Heart left ventricle (tissue), 16 donors: ENCODE measurements at places on chromosomes 12 and 14.

- no peak for DNase-seq
Measured at GRCh38 chr12:116821291-116821690, 60.0 kb downstream of the HRK start.

- DNase-seq: no peak
Measured at GRCh38 chr14:88129306-88130056, 124.5 kb downstream of the GPR65 start.

- no peak for DNase-seq
Measured at GRCh38 chr12:24881227-24881626, 67.7 kb downstream of the BCAT1 start.

DNA sequence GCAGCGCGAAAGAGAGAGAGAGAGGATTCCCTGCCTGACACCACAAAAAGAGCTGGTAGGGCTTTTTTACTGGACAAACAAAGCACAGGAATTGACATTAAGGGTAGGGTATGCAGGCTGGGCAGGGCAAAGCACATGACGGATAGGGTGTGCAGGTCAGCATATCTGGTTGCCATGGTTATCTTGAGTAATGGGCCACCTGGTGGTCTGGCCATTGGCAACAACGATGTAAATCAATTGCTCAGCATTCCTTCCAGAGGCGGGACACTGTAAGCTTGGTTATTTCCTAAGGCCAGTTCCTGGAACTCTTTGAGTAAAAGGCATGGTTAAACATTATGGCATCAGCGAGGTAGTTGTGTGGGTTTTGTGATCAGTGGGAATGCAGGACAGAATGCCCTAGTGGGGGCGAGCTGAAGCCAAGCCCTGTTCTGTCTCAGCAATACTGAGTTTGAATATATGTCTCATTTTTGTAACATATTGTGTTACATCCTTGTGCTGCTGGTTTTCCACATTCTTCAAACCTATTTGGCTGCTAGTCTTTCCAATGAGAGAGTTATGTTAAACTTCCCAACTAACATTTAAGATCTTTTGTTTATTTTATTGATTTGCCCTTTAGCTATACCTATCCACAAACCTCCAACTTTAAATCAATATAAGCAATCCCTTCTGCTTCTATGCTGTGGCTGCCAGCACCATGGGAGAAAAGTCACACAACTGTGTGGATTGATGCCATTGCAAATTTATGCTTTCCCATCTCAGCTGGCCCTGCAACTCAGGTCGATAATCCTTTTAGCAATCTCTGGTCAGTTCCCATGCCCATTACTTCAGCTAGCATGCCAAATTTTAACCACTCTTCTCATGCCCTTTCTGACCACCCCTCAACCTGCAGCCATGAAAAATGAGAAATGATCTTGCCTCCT is 396.7 kb upstream of the PDE3A start:
- no peak for DNase-seq

GRCh38 chr12:22653791-22654190 is 28.8 kb downstream of the ETNK1 start:
- no peak for DNase-seq

- no peak for DNase-seq
Measured at GRCh38 chr14:28773861-28774691, 7.5 kb downstream of the FOXG1 start.

GRCh38 chr14:105526776-105527380 is 495 bp downstream of the TMEM121 start:
- no peak for DNase-seq

- no peak for DNase-seq
Measured at GRCh38 chr12:24705741-24706358, 243.1 kb downstream of the BCAT1 start.

- peak; percentile 27 for DNase-seq
Measured at GRCh38 chr14:80278293-80279023, 67.2 kb upstream of the DIO2 start.

GRCh38 chr12:65885716-65886115 is 61.4 kb downstream of the HMGA2 start:
- DNase-seq: no peak
